ENCODE measurements at places on chromosomes 5 and 9. TPM values are rescaled to one million over a fixed set of nuclear protein-coding genes. Genes with fewer than 3 reads are reported as not detected.

The CHSY3 gene
- total RNA-seq, result 0.10 TPM

The OMD gene
- not detected for total RNA-seq

The TRIM14 gene
- 16.4 TPM for total RNA-seq

The NR6A1 gene
- 0.42 TPM for total RNA-seq

The INSL4 gene
- total RNA-seq, result not detected

The CDKN2A gene
- 1.2 TPM for total RNA-seq

The GABRG2 gene
- total RNA-seq, result under 0.01 TPM

The GABBR2 gene
- under 0.01 TPM for total RNA-seq

The TMEM171 gene
- total RNA-seq, result not detected

The PCDHGA4 gene
- total RNA-seq, result 0.21 TPM

The HRCT1 gene
- not detected for total RNA-seq

The ECSCR gene
- not detected for total RNA-seq

The F12 gene
- total RNA-seq, result 0.52 TPM

The ANKDD1B gene
- 0.52 TPM for total RNA-seq

Data from mononuclear cell (primary cell).